ENCODE measurements at places on chromosomes 7 and 10. TPM values are rescaled to one million over a fixed set of nuclear protein-coding genes. Genes with fewer than 3 reads are reported as not detected.

Gene LRRD1
- not detected for total RNA-seq

Gene TMEM26
- 6.4 TPM for total RNA-seq

DNA sequence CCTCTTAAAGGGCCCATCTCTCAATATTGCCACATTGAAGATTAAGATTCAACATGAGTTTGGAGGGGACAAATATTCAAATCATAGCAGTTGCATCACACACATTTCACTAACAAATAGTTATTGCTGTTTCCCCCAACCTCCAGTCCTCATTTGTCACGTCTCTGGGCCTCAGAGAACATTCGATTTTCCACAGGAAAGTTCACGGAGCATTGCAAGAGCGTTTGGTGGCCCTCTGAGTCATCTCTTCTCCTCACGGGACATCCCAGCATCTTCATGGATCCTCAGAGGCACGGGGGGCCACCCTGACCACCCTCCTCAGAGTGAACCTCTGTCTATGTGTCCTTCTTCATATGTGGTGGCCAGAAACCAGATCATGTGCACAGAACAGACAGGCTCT, 50.3 kb upstream of the CHST15 start:
- no peak for DNase-seq

DNA sequence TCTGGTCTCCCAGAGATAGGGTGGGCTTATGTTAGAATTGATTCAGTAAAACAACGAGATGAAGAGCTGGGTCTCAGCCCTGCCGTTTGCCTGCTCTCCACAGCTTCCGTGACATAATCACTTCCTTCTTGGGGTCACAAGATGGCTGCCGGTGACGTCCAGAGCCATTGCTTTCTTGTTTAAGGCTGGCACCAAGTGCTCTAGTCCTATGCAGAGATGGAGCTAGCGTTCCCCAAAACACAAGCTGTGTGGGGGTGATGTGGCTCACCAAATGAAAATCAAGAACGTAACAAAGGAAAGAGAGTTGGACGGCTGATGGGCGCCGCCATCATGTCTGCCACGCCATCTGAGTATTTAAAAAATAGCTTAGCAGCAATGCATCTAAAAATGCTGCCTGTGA, 296.1 kb downstream of the CAMK1D start:
- DNase-seq: no peak

GRCh38 chr10:82918022-82918421, 1043.0 kb downstream of the NRG3 start:
- no peak for DNase-seq

- DNase-seq: no peak
These were observed 49.5 kb downstream of the CREB3L2 start for GRCh38 chr7:137952426-137952805.

- peak; percentile 5 for DNase-seq
These were observed 6.5 kb downstream of the SGCE start for GRCh38 chr7:94649450-94649849.

DNA sequence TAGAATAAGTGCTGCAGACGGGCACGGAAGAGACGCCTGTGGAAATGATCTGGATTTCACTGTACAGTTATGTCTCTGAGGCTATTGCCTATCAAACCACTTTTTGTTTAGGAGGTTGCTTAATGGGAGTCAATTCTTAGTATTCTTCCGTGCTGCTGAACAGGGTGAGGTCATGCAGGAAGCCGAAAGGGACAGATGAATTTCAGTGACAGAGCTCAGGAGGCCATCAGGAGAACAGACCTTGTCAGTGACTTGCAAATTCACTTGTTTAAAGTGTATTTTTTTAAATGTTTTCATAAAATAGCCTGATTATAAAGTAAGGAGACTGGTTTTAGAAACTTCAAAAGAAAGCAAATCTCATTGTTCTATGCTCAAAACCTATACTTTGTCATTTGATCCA, 58.9 kb downstream of the XRCC2 start:
- no peak for DNase-seq

Gene SPDYE16
- not detected for total RNA-seq

Data from fibroblast of villous mesenchyme (primary cell).